Progenitor cell of endocrine pancreas (in vitro differentiated cells): ENCODE measurements at places on chromosomes 2 and 18. TPM values are rescaled to one million over a fixed set of nuclear protein-coding genes. Genes with fewer than 3 reads are reported as not detected.

DNA sequence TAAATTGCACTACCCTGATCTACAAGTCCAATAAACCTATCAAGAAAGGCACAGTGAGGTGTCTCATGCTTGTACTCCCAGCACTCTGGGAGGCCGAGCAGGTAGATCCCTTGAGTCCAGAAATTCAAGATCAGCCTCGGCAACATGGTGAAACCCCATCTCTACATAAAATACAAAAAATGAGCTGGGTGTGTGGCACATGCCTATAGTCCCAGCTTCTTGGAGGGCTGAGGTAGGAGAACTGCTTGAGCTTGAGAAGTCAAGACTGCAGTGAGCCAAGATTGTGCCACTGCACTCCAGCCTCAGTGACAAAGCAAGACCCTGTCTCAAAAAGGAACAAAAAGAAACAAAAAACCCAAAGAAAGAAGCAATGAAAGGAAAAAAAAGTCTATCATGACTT lies 58.9 kb downstream of the ROCK2 start:
- no peak overlapping the region for H3K4me3 ChIP-seq
- no peak for DNase-seq
- H3K36me3 ChIP-seq, result peaks cover 35% of the 10 kb centered on the region
- peaks cover 2% of the 10 kb centered on the region for H3K4me1 ChIP-seq
- no peaks in the 10 kb centered on the region for H3K27me3 ChIP-seq

- no peaks in the 10 kb centered on the region for H3K27me3 ChIP-seq
- H3K36me3 ChIP-seq, result no peaks in the 10 kb centered on the region
- H3K4me3 ChIP-seq, result no peak overlapping the region
- H3K27ac ChIP-seq, result no peak overlapping the region
- H3K4me1 ChIP-seq, result peaks cover 10% of the 10 kb centered on the region
Measured at GRCh38 chr2:129872446-129872845, 107.0 kb upstream of the RAB6C start.

DNA sequence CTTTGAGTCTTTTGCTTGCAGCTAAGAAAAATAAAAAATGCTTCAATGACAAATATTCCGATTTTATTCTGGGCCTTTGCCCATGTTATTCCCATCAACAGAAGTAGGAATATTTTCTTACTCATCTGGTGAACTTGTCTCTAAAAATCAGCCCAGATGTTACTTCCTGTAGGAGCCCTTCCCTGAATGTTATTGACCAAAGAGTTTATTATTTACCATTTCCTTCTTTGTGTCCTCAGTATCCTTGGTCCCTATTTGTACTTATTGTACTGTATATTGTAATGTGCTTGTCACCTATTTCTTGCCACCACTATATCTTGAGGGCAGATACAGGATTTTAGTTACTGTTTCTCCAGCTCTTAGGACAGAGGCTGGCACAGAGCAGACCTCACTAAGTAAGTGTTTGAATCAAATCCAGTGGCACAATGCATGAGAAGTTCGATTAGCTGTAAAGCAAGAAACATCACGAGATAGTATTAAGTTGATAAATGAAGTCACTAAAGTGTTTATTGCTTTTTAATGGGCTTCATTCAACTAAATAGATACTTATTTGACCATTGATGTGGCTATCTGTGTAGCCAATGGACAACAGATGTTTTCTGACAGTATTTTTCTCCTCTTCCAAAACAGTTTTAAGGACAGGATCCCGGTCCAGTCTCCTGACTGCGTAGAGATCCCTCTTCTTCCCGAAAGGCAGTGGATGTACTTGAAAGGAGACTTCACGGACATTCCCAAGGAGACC lies 109.1 kb downstream of the DDX1 start:
- no peak overlapping the region for H3K27ac ChIP-seq
- no peaks in the 10 kb centered on the region for H3K4me1 ChIP-seq
- DNase-seq, result no peak
- peaks cover 17% of the 10 kb centered on the region for H3K27me3 ChIP-seq
- H3K4me3 ChIP-seq, result no peak overlapping the region

DNA sequence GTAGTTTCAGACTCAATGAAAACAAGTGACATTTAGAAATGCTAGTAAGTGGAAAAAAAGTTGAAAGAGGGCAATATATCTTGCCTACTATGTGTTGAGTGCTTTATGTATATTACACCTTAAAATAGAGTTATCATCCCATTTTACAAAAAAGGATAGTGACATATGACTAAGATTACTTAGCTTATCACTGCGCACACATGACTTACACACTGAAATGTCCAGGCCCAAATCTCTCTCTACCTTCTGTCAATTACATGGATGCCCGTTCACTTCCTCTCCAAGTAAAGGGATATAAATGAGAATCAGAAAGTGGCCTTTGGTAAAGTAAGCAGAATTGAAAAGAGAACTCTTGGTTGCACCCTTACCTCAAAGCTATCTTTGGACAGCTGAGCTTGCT lies 3.6 kb upstream of the PARD3B start:
- peaks cover 15% of the 10 kb centered on the region for H3K4me1 ChIP-seq
- H3K27ac ChIP-seq, result no peak overlapping the region
- H3K36me3 ChIP-seq, result no peaks in the 10 kb centered on the region
- H3K27me3 ChIP-seq, result peaks cover 5% of the 10 kb centered on the region

GRCh38 chr2:227566012-227566411 lies 32.7 kb upstream of the SCYGR2 start:
- peaks cover 2% of the 10 kb centered on the region for H3K4me1 ChIP-seq
- no peaks in the 10 kb centered on the region for H3K27me3 ChIP-seq
- DNase-seq, result no peak
- H3K27ac ChIP-seq, result no peak overlapping the region

The ORC2 gene
- total RNA-seq, result 39.5 and 45.3 TPM in 2 replicates

GRCh38 chr2:117514371-117514770 lies 300.1 kb upstream of the DDX18 start:
- DNase-seq, result no peak
- no peaks in the 10 kb centered on the region for H3K4me1 ChIP-seq
- no peaks in the 10 kb centered on the region for H3K36me3 ChIP-seq
- H3K4me3 ChIP-seq, result no peak overlapping the region
- no peak overlapping the region for H3K27ac ChIP-seq
